WTC11 (cell line): ENCODE measurements at places on chromosomes 16 and 17. TPM values are rescaled to one million over a fixed set of nuclear protein-coding genes. Genes with fewer than 3 reads are reported as not detected.

GRCh38 chr17:59783221-59784047, 76.0 kb downstream of the VMP1 start:
- DNase-seq: no peak

GRCh38 chr17:2054262-2054511, 716 bp upstream of the HIC1 start:
- DNase-seq: no peak

- no peak for DNase-seq
Measured at GRCh38 chr17:42852351-42852750, 1.4 kb downstream of the AOC3 start.

DNA sequence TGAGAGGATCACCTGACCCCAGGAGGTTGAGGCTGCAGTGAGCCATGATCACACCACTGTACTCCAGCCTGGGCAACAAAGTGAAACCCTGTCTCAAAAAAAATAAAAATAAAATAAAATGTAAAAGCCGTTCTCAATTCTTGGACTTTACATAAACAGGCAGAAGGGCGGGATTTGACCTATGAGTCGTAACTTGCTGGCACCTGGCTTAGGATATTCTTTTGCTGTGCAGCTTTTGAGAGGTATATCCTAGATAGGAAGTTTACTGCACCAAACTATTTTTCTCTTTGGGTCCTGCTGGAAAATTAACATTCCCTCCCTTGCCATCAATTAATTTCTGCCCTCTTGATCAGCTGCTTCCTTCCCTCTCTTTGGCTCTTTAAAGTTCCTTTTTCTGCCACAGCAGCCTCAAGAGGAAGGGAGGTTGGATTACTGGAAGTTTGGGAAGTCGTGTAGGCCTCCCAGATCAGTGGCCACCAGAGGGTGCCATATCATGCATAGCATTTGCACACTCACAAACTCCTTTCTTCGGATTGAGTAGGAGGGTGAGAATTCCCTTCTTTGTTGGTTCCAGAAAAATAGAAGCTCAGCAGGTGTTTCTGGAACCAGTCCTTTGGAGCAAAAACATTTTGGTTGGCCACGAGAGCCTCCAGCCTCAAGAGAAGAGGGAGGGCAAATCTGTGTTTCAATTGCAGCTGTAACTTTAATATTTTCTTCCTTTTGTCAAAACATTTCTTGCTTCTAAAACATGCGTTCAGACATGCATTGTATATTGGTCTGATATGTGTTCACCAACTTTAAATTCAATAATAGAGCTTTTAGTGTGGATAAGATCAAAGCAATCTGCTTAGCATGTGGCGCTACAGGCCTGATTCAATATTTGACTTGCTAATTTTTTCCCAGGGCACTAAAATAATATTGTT, 147.3 kb downstream of the CCDC182 start:
- DNase-seq: peak; percentile 80

DNA sequence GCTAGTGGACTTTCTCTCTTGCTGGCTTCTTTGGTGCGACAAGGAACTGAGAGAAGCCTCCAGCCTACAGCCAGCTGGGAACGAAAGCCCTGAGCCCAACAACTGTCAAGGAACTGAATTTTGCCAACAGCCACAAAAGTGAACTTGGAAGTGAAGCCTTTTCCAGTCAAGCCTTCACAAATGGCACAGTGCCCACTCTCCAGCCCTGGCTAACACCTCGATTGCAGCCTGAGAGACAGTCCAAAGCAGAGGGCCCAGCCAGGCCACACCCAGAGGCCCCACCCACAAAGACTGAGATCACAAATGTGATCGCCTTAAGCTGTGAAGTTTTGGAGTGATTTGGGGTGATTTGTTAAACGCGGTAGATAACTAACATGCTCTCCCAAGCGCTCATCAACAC, 244.6 kb upstream of the SDK2 start:
- no peak for DNase-seq

DNA sequence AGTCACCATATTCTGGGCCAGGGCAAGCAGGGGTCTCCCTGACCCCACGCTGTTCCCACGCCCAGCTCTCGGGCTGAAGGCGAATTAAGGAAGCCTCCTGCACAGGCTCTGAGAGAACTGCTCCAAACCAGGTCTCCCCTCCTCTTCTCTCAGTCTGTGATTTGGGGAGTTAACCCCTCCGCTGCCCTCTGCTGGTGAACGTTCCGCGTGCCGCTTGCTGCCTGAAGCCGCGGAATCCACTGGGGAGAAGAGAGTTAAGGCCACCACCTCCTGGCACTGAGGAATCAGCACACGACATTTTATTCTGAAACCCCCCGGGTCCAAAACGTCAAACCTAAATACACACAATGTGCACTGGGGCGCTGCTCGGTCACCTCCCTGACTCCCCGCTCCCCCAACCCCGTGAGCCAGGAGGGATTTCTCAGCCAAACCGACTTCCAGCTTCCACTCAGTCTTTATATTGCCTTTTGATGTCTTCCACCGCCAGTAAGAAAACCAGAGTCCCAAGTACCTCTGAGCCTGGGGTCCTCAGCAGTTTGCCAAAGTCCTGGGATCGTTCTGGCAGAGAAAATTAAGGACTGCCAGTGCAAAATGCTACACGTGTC, 54.4 kb upstream of the RCVRN start:
- DNase-seq: peak; percentile 83

DNA sequence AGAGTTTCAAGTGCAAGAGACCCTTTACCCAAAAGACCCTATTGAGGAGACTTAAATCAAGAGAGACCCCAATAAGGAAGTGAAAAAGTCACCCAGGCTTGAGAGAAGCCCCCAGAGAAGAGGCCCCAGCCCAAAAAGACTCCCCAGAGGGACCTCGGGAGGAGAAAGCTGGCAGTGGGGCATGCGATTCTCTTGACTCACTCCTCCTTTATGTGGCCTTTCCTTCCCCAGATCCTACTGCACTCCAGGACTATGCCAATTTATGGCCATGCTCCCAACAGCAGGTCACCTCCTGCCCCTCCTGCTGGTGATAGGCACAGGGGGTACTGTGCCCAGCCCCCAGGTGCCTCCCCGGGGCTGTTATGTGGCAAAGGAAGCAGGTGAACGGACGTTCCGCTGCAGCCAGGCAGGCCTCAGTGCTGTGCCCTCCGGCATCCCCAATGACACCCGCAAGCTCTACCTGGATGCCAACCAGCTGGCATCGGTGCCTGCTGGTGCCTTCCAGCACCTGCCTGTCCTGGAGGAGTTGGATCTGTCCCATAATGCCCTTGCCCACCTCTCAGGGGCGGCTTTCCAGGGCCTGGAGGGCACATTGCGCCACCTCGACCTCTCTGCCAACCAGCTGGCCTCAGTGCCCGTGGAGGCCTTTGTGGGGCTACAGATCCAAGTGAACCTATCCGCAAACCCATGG, 16.3 kb downstream of the LRRC3C start:
- no peak for DNase-seq

DNA sequence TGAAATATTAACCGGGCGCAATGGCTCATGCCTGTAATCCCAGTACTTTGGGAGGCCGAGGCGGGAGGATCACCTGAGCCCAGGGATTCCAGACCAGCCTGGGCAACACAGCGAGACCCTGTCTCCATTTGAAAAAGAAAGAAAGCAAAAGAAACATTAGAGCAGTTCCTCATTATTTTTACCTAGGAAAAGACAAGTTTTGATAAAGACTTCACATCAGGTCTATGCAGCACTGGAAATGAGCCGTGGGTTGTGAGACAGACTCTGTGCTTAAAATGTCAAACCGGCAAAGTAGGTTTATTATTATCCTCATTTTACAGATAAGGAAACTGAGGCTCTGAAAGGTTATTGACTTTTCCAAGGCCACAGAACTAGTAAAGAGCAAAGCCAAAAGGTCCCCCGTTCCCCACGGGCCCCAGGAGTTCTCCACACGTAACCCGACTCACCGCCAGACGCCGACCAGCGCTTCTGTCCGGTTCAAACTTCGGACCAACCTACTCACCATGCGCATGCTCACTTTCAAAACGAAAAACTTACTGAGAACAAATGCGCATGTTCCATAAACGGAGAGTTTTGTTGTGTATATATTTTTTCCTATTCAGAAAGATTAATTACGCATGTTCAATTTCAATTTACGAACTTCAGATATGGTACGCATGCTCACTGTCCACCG, 356 bp downstream of the TUBD1 start:
- DNase-seq: no peak

DNA sequence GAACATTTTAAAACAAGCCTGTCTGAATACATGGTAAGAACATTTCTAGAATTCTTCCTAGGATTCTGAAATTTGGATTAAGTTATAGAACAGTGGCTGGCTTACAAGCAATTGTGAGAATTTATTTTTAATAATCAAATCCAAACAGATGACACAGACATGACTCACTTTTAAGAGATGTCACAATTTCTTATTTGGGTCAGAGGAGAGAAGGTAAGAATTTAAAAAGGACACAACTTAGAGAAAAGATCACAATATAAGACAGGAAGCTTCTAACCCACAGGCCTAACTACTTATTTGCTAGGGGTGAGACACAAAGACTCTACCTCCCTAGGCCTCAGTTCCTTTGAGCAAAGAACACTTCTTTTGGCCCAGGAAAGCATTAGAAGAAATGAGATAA, 32.7 kb downstream of the ZZEF1 start:
- no peak for DNase-seq

DNA sequence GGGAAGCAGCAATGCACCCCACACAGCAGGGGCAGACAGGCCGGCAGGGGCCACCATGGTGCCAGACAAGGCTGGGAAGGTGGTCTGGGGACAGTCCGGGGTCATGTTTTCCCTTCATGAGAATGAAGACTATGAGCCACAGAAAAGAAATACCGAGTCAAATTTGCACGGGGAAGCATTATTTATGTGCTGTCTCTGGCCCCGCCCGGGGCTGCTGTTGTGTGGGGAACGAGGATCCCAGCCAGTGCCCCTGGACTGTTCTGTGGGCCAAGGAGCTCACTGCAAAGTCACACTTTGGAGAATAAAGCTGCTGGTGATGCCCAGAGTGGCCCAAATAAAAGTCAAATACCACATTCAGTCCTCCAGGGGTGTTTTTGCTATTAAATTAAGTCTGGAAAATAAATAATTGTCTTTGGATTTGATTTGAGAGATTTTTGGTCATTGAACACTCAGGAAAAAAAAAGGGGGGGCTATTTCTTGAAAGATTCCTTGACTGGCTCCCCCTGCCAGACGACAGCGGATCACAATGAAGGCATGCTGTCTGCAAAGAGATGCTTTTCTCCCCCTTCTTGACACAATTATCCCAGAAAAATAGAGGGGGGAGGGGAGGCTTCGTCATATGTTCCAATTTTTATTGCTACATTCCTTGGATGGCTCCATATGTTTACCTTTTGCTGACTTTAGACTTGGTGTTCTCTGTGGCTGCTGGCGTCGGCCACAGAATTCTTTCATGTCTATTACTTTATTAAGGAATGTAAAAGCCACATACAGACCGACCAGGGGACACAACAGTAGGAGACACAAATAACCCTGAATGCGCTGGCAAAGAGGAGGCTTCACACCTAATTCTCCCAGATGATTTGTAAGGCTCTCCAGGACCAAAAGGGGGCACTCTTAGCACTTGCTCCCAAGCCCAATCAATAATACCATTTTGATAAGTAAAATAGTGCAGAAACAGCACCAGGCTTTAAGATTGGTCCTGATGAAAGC, 27.1 kb upstream of the ANKFN1 start:
- no peak for DNase-seq

DNA sequence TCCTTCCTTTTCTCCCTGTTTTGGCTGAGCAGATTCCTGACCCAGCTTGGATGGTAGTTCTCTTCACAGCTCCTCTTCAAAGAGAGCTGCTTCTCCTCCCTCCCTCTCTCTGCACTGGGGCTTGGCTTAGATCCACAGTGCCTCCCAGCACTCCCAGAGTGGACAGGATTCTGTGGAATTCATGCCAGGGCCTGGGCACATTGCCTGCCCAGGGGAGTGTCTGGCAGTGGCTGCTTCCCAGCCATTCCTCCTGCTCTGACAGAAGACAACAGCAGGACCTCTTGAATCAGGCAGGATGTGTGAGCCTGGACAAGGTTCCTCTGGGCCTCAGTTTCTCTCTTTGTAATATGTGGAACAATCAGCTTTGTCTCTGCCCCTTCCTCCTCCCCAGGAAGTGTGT, 4.5 kb upstream of the MMP28 start:
- DNase-seq: no peak

GRCh38 chr16:26768385-26769010, 298.2 kb upstream of the C16orf82 start:
- no peak for DNase-seq

- DNase-seq: no peak
Measured at GRCh38 chr16:83301971-83302370, 505.8 kb upstream of the HSBP1 start.

- no peak for DNase-seq
Measured at GRCh38 chr16:25126820-25127232, 15.3 kb downstream of the LCMT1 start.

GRCh38 chr17:37761059-37761458, 16.2 kb upstream of the HNF1B start:
- no peak for DNase-seq

DNA sequence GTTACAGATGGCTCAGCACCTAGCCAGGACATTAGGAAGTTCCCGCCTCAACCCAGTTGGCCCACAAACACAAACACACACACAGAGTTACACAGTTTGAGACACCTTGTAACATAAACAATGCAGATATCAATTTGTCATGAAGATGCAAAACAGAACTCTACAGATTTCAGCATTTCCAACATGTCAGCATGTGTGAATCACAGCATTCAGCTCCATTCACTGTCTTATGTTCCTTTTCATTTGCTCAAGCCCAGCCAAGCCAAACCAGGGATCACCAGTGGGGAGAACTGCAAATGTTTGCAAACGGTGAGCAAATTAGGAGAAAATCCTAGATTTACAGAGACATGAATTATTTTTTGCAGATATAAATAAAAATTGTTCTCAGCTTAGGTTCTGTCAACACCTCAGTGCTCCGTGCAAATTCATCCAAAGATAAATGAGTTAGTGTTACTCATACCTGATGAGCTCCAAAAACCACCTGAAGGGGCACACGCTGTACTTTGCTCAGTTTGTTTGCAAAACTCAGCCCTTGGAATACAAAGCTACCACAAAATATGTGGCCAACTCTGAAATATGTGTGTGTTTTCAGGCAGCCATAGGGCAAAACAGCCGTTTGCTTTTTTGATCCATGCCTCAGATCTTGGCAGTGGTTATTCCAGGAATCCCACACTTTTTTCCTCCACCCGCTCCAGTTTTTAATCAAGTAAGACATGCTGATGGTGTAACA, 16.3 kb upstream of the COX10 start:
- DNase-seq: no peak

- no peak for DNase-seq
Measured at GRCh38 chr17:62994931-62995330, 28.9 kb downstream of the TANC2 start.

GRCh38 chr17:68184816-68185436, 62.9 kb upstream of the AMZ2 start:
- no peak for DNase-seq

- DNase-seq: no peak
Measured at GRCh38 chr16:80993307-80993706, 13.4 kb downstream of the CMC2 start.

- no peak for DNase-seq
Measured at GRCh38 chr16:27959914-27960313, 103.6 kb downstream of the GSG1L start.

- no peak for DNase-seq
Measured at GRCh38 chr16:2779151-2779920, 2.3 kb upstream of the ELOB start.

The IRX5 gene
- total RNA-seq: 0.35 to 0.48 TPM (median 0.44 TPM) in 3 replicates

The TLCD1 gene
- 36.0 to 41.2 TPM (median 36.5 TPM) in 3 replicates for total RNA-seq

The ABCA6 gene
- total RNA-seq: not detected in 3 replicates

The BCL6B gene
- total RNA-seq: 11.4 to 13.5 TPM (median 12.3 TPM) in 3 replicates

The SPATA33 gene
- 12.0 to 12.8 TPM (median 12.2 TPM) in 3 replicates for total RNA-seq

The STX8 gene
- 39.9 to 55.6 TPM (median 52.8 TPM) in 3 replicates for total RNA-seq

The KCNJ2 gene
- total RNA-seq: 1.1 to 1.6 TPM (median 1.3 TPM) in 3 replicates

The C1QTNF8 gene
- 0.13 to 0.16 TPM in 2 of 3 replicates, not detected in the other for total RNA-seq

The TMEM114 gene
- 0.37 to 1.1 TPM (median 0.60 TPM) in 3 replicates for total RNA-seq

The LCAT gene
- total RNA-seq: 23.3 to 38.3 TPM (median 25.8 TPM) in 3 replicates
